Activated CD8-positive, alpha-beta memory T cell treated with anti-CD3 and anti-CD28 coated beads for 4 hours (primary cell): ENCODE measurements at places on chromosomes 16 and 17.

DNA sequence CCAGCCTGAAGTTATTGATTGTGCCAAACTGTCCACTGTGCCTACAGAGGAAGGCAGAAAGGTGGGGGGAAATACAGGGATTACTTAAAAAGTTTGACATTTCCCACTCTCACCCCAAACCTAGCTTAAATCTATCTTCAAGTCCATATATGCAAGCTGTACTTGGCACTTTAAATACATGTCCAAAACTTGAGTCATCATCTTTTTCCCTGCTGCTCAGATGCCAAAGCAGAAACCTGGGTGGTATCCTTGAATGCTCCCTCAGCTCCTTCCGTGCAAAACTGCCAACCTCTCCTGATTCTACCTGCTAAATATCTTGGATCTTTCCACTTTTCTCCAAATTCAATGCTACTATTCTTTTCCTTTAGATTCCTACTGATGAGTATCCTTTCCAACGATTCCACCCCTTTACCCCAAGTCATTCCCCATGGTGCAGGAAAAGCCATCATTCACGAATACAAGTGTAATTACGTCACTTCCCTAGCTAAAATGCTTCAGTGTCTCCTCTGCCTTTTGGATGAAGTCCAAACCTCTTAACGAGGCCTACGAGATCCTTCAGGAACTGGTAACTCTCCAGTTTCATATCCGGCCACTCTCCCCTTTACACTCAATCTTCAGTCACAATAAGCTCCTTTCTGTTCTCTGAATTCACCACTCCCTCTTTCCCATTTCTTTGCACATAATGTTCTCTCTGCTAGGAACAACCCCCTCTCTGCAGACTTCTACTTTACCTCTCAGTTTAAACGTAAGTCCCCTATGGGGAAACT is 9.3 kb downstream of the BECN1 start:
- DNase-seq: no peak

- DNase-seq: no peak
Measured at GRCh38 chr17:60846175-60846574, 168.5 kb downstream of the BCAS3 start.

DNA sequence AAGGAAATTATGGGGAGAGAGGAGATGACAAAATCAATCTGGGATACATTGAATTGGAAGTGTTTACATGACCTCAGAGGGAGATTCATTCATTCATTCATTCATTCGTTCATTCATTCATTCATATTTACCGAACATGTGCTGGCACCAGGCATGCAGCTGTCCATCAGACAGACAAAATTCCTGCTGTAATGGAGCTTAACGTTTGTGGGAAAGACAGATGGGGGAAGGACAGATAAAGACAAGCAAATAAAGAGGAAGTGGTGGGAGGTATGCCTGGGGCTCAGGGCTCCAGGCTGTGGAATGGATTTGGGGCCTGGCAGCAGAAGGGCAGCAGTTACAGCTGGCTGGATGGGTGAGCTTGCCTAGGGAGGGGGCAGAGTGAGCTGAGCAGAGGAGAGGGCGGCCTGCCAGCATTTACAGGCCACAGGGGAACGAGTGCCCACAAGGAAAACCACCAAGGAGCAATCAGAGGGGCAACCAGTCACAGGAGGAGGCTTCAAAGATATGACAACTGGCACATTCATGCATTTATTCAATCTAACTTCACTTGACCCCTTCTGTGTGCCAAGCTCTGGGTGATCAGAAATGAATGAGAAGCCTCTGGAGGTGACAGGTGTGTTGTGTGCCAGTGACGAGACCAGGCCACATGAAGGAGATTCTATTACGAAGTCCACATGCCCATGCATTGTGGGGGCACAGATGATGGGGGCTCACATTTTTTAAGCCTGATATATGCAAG is 48.5 kb downstream of the ARHGAP27 start:
- no peak for DNase-seq

- no peak for DNase-seq
Measured at GRCh38 chr17:28173031-28173561, 130.6 kb downstream of the NLK start.
